ENCODE measurements at places on chromosomes 1 and 21.

GRCh38 chr21:31614705-31615104 is 44.8 kb upstream of the SOD1 start:
- no peak overlapping the region for H3K4me3 ChIP-seq
- no peaks in the 10 kb centered on the region for H3K36me3 ChIP-seq
- no peaks in the 10 kb centered on the region for H3K27me3 ChIP-seq
- H3K27ac ChIP-seq, result no peak overlapping the region

- no peak overlapping the region for H3K4me3 ChIP-seq
- no peaks in the 10 kb centered on the region for H3K27me3 ChIP-seq
- H3K4me1 ChIP-seq, result no peaks in the 10 kb centered on the region
- no peaks in the 10 kb centered on the region for H3K36me3 ChIP-seq
Observed at GRCh38 chr1:22315315-22316078, 136.2 kb upstream of the ZBTB40 start.

- H3K4me1 ChIP-seq, result no peaks in the 10 kb centered on the region
- H3K36me3 ChIP-seq, result no peaks in the 10 kb centered on the region
- H3K27ac ChIP-seq, result no peak overlapping the region
- H3K4me3 ChIP-seq, result no peak overlapping the region
- H3K27me3 ChIP-seq, result no peaks in the 10 kb centered on the region
- no peak for DNase-seq
Observed at GRCh38 chr1:185433667-185434066, 116.6 kb upstream of the IVNS1ABP start.

DNA sequence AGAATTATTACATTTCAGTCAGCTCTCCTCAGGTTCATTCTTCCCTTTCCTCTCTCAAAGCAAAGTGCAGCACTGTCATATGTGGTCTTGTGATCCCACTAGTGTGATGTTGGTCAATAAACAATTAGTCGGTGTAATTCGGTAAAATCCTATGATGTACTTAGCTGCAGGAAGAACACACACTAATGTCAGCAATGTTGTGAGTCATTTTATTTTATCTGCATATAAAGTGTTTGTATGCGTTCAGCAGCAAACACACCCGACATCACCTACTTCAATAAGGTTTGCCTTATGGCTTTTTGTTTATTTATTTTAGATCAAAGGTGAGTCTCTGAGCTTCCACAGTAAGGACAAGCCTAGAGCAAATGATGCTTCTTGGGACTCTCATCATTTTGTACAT is 47.8 kb downstream of the PTPN14 start:
- H3K36me3 ChIP-seq, result no peaks in the 10 kb centered on the region
- no peak for DNase-seq
- no peak overlapping the region for H3K4me3 ChIP-seq
- H3K27ac ChIP-seq, result no peak overlapping the region
- H3K4me1 ChIP-seq, result peaks cover 34% of the 10 kb centered on the region

- no peaks in the 10 kb centered on the region for H3K4me1 ChIP-seq
- no peaks in the 10 kb centered on the region for H3K36me3 ChIP-seq
- H3K4me3 ChIP-seq, result no peak overlapping the region
- no peak for DNase-seq
Observed at GRCh38 chr1:111551623-111552411, 48.4 kb upstream of the ADORA3 start.

DNA sequence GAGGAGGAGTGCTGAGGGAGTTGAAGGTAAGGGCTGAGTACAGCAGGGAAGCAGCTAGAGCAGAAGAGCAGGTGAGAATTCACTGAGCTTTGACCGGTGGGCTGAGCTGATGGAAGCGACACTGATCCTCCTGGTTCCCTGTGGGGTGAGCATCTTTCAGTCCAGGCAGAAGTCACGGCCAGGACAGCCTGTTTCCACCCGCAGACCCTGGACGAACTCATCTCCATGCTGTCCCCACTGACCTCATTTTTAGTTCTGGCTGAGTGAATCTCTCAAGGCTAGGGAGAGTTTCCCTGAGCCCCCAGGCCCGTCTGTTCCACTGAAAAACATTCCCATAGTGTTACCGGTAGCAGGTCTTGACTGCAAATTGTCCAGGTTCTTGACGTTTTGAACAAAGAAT is 31.5 kb downstream of the FAM163A start:
- no peak overlapping the region for H3K27ac ChIP-seq
- H3K27me3 ChIP-seq, result no peaks in the 10 kb centered on the region

DNA sequence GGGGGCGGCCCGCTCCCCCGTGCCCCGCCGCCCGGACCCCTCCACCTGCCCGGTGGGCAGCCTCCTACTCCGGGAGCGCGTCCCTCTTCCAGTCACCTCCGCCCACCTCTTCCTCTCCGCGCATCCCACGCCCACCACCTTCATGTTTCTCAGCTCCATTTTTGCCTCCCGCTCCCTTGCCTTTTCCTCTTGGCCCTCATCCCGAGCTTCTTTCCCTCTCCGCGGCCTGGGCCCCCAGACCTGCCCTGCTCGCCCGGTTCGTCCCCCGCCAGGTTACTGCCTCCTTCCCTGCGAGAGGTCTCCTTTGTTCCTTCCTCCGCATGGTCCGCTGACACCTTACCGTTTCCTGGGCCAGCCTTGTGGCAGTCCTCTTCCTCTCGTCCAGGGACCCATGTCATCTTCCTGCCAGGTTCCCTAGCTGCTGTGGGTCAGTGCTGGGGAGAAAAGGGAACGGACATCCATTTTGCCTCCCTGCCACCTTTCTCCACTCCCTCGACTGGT is 563 bp downstream of the QSOX1 start:
- peaks cover 59% of the 10 kb centered on the region for H3K4me1 ChIP-seq
- DNase-seq, result peak; percentile 41
- peak overlapping the region; percentile 89 for H3K27ac ChIP-seq
- peak overlapping the region; percentile 81 for H3K4me3 ChIP-seq
- H3K27me3 ChIP-seq, result no peaks in the 10 kb centered on the region

GRCh38 chr21:30988706-30989105 is 49.6 kb downstream of the KRTAP19-8 start:
- no peak for DNase-seq
- no peak overlapping the region for H3K4me3 ChIP-seq
- no peaks in the 10 kb centered on the region for H3K36me3 ChIP-seq
- H3K4me1 ChIP-seq, result no peaks in the 10 kb centered on the region
- H3K27ac ChIP-seq, result no peak overlapping the region

DNA sequence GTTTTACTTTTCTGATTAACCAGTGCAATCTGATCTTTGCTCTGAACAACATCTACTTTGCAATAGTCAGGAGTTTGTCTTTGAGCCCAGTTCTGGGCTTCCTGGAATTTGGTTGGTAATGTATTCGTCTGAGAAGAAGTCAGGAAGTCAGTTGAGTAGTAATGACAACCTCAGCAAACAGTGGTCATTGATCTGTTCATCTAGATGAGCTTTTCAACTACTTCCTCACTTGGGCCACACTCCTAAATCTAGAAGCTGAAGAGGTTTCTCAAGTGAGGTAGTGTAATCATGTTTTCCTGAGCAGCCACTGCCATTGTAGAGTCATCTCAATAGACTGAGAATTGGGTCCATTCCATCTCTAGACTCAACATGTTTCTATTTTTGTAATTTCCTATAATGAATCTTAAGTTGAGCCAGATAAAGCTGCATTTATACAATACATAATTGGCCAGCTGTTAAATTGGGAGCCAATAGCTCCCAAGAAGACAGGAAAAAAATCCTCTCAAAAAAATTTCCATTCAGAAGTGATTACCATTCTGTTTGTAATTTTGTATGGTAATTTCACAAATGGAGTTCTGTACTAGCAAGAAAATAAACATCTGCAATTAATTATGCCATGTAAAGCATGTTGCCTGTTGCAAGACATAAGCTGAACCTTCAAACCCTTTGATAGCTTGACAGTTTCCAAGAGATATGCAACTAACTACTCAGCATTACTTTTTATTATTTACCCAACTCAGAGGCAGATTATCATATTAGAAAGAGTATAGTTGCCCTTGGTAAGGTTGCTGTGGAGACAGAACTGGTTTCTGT is 49.6 kb downstream of the WDR64 start:
- no peak overlapping the region for H3K4me3 ChIP-seq
- H3K36me3 ChIP-seq, result no peaks in the 10 kb centered on the region
- no peaks in the 10 kb centered on the region for H3K27me3 ChIP-seq
- no peak for DNase-seq
- H3K27ac ChIP-seq, result no peak overlapping the region
- no peaks in the 10 kb centered on the region for H3K4me1 ChIP-seq
